ENCODE measurements at places on chromosomes 5 and 9.

- no peak for DNase-seq
These were observed 76.9 kb upstream of the ZNF608 start for GRCh38 chr5:124823380-124823779.

DNA sequence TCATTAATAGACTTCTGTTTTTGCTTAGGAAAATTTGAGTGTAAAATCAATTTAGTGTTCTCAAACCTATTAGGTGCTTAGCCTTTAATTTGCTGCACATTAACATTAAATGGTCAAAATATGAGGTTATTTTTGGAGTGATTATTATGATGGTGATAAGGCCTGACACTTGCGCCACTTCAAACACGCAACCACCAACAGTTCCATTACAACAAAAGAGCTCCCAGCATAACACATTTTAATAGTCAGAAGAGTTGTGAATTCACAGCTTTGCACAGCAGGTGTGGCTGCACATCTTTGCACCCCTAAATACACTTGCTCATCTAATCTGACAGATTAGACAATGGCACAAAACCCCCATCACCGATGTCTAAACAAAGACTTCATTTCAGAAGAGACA lies 940.7 kb downstream of the NR2F1-AS1 start:
- no peak for DNase-seq

DNA sequence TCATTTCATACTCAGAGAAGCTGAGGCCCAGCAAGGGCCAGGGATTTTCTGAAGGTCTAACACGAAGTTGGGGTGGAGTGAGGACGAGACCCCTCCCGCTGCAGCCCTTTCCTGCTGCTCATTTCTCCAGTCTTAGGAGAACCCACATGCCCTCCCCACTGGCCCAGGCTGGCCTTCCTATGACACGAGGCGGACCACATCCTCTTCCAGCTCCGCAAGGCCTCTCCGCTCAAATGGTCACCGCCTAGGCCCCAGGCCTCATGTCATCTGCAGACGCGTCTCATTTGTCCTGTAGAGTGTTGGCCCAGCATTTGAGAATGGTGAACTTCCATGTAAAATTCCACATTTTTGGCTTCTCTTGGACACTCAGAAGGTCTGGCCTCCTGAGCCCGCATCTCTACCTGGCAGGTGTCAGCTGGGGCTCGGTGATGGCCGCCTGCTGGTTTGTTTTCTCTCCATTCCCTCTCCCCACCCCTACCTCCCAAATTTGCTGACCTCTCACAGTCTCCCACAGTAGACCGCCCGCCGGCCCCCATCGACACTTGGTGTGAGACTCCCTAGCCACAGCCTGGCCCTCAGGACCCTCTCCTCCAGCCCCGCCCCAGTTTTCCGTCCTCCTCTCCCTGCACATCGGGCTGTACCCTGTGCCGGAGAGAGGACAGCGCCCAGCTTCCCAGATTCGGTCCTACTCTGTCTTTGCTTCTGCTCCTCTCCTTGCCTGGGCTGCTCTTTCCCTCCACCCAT lies 51.7 kb downstream of the ERGIC1 start:
- no peak for DNase-seq

DNA sequence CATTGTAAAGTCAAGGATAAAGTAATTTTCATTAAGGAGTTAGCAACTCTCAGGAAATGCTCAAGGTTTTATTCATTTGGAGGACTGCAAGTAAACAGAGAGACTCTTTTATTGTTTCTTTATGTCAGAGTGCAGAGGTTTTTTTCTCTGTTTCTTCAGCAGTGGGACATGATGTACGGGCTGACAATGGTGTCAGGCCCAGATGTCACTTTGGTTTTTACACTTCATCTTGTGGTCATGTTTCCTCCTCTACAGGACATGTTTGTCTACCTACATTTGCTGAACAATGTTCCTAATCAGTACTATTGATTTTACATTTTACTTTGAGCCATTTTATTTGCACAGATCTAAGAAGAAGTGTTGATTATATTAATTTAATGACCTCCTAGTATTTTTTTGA lies 72.8 kb upstream of the PARP8 start:
- DNase-seq, result peak; percentile 1

GRCh38 chr5:5644249-5644648 lies 221.8 kb downstream of the ICE1 start:
- DNase-seq, result no peak

GRCh38 chr5:36985387-36985786 lies 108.8 kb downstream of the NIPBL start:
- DNase-seq, result no peak

DNA sequence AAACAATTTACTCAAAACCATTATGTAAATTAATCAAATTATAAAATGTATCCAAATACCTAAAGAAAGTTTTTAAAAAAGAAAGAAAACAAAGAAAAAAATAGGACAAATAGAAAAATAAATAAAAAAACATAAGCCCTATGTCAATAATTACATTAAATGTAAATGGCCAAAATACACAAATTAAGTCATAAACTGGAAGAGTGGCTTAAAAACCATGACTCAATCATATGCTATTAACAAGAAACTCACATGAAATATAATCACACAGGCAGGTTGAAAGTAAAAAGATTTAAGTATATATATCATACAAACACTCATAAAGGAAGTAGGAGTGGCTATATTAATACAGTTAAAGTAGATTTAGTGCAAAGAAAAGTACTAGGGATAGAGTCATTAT lies 95.3 kb downstream of the PRELID2 start:
- DNase-seq, result peak; percentile 9

DNA sequence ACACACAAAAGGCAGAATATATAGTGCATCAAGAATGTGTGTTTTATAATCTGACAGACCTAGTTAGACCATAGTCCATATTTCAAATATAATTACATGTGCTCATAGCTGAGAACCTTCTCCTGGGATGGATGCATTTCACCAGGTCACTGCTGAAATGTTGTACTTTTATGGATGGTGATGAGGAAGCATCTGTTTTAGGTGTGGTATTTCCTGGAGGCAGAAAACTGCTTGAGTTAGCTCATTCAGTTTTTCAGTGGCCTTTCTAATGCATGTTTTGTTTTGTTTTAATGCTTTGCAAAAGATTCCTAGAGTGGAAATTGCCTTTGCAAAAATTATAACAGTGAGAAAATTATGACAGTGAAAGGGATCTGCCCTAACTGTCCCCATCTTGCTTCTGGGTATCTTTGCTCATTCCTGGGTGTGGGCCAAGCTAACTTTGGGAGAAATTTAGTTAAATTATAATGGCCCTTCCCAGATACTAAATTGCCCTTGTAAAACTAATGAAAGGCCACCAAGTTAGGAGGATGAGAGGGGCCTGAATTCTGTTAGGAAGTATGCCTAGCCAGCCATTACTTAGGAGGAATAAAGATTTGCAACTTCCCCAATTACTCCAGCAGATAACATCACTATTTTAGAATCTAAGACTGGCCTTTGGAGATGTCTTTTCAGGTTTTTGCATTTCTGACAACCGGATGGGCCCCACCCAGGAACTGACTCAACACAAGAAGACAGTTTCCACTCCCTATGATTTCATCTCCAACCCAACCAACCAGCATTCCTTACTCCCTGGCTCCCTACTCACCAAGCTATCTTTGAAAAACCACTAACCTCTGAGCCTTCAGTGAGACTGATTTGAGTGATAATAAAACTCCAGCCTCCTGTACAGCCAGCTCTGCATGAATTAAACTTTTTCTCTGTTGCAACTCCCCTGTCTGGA lies 7.0 kb upstream of the IL12B start:
- DNase-seq, result peak; percentile 84

DNA sequence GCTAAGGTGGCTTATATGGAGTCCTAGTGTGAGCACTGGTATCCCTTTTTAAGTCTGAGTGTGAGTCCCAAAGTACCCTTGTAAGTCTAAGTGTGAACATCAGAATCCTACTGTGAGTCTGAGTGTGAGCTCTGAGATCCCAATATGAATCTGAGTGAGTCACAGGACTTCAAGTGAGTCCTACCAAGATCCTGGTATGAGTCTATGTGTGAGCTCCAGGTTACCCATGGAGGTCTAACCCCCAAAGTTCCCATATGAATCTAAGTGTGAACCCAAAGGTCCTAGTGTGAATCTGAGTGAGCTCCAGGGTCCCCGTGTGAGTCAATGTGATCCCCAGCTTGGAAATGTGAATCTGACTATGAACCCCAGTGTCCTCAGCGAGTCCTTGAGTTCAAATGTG lies 2.3 kb downstream of the CNTFR start:
- DNase-seq, result no peak

DNA sequence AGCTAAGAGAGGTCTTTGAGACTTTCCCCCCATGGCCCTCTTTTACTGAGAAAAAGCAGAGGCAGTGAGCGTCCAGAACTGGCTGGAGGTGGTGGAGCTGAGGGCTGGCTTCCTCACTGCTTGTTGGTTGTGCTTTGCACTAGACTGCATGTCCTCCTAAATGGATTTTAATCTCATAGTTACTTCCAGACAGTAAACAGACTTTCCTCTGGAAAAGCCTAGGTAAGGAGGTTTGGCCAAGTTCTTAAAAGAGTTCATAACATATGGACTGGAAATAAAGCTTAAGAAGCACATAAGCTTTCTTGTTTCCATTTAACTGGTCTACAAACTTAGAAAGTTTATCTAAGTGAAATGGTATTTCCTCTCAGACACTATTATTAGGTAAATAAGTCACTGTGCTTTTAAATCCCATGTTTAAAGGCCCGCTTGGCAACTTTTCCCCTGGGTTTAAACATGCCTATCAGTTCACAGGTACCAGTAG lies 2.0 kb downstream of the ASPN start:
- DNase-seq, result peak; percentile 22

DNA sequence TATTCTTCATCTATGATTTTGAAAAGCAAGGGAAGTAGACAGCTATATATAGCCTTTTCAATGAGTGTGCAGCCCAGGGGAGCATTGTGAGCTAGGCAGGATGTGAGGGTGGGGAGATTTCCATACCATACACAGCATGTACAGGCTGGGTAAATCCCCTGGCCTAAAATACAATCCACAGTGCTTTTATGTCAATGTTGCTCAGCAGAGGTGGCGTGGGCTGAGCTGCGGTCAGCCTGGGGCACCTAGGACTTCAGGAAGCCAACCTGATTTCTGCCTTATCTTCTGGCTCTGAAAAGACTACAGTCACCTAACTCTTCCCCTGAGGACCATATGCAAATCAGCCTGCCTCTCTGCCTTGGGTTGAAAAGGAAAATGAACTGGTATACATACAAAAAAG lies 6.3 kb upstream of the GARIN3 start:
- no peak for DNase-seq

Data from GM23248 (cell line).